ENCODE measurements at places on chromosomes 2 and 18.

GRCh38 chr2:137655814-137656213 is 308.5 kb upstream of the HNMT start:
- DNase-seq: no peak

GRCh38 chr2:40450796-40451430 is 977 bp downstream of the SLC8A1 start:
- DNase-seq: peak; percentile 50

DNA sequence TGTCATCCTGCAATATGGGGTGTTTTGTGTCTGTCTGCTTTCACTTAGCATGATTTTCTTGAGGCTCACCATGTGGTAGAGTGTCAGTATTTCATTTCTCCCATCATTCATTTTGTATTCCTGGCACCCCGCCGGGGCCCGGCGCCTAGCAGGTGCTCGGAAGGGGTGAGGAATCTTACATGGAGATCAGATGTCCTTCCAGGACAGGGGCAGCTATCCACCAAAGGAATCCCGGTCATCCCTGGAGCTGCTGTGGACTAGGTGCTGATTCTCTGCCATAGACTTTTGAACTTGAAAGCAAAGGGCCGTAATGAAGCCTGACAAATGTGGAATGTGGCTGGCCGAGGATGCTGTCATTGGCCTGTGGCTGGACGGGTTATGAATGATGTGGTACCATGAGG is 2.4 kb downstream of the PRELID3A start:
- no peak for DNase-seq

DNA sequence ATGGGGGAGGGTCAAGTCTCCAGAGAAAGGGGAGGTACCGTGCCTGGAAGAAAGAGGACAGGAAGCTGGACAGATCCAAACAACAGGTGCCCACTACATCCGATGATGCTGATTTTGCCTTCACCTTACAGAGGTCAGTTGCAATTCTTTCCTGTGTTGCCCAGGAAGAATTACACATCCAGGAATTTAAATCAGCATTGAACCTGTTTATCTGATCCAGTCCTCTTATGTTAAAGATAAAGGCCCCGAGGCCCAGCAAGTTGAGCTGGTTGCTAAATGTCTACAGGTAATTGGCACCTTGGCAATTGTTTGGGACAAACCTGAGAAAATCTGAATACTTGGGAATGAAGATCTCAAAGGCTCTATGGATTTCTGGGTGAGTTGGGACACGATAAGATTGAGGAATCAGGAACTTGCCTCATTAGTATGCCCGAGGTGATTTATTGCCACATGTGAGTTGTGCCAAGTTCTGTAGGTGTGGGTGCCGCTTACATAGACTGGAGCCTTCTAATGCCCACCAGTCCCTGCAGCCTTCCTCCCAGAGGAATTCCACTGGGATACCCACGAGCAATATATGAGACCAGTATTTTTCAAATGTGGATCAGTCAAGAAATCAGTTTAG is 6.9 kb upstream of the CNNM4 start:
- no peak for DNase-seq

DNA sequence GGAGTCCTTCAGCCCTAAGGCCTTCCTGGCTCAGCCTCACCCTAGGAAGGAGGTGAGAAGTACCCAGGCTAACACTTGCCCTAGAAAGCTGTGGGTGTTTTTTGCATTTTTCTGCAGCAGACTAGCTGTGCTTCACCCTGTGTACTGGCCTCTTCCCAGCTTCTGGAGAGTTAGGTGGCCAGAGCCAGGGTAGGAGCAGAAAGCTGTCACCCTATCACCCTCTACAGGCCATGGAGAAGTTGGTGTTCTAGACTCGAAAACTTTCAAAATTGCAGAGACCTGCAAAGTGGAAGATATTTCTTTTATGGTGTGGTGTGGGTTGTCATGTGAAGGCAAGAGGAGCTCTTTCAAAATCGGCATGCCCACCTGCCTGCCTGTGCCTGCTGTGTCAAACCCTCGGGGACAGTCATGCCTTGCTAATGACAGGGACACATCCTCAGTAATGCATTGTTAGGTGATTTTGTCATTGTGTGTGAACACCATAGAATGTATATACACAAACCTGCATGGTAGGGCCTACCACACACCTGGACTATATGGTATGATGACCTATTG is 29.8 kb downstream of the EHD3 start:
- DNase-seq: no peak

- no peak for DNase-seq
Measured at GRCh38 chr18:4308576-4308975, 146.5 kb downstream of the DLGAP1 start.

- no peak for DNase-seq
Measured at GRCh38 chr2:10934308-10934978, 22.7 kb downstream of the KCNF1 start.

DNA sequence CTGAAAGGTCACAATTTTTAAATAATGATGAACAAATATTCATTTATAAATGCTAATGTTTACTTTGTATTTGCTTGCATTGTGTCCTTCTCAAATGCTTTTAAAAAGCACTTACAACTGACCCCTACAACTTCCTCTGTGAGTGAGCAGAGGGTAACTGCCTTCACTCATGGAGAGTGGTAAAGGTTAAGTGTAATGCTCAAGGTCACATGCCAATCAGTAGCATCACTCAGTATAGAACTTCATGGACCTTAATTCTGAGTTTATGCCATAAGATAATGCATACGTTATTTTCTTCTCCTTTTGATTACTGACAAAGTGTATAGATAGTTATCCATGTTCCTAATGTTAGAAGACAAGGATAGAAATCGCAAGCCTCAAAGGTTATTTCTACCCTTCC is 91.8 kb upstream of the SERTAD2 start:
- no peak for DNase-seq

GRCh38 chr2:102063941-102064678 is 72.3 kb downstream of the IL1R2 start:
- peak; percentile 97 for DNase-seq

DNA sequence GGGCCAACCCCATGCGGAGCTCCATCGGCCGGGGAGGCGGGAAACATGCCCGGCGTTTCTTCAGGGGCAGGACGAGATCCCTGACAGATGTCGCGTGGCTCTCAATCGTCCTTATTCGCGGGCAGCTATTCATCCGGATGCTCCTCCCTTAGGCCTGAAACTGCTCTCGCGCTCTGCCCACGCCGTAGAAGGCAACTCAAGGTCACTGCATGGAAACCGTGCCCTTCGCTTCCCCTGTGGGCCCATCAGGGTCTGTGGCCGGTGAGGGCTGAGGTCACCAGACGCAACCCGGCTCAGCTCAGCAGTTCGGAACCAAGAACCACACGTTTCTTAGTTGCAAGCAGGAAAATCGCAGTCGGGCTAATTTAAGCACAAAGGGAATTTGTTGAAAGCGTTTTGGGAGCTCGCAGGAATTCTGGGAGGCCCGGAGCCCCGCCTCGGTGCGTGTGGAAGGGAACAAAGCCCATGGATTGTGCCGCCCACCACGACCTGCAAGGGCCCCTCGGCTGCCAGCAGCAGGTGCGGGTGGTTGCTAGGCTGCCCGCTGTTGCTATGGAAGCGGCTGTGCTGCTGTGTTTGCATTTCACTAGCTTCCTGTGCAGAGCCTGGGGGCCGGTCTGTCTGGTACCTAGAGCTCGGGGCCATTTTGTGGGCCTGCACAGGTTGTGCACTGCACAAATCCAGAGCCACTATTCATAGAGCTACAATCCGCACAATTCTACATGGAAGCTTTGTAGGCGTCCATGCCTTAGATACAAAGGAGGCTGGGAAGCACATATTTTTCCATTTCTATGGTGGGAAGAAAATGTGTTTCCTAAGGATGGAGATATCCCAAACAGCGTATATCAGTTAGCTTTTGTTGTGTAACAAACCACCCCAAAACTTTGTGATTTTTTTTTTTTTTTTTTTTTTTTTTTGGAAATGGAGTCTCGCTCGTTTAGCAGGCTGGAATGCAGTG is 6.0 kb upstream of the ALLC start:
- no peak for DNase-seq

Data from stromal cell of bone marrow (primary cell).